Stimulated activated CD4-positive, alpha-beta T cell treated with anti-CD3 and anti-CD28 coated beads, Interleukin-1b, Interleukin-23, amount 100 ng/mL, for 1 hour (primary cell): ENCODE measurements at places on chromosomes 11 and 22.

GRCh38 chr22:23888615-23889401 is 5.4 kb upstream of the MIF start:
- DNase-seq = no peak

- no peak for DNase-seq
These were observed 75.6 kb downstream of the CLPB start for GRCh38 chr11:72358466-72359405.

DNA sequence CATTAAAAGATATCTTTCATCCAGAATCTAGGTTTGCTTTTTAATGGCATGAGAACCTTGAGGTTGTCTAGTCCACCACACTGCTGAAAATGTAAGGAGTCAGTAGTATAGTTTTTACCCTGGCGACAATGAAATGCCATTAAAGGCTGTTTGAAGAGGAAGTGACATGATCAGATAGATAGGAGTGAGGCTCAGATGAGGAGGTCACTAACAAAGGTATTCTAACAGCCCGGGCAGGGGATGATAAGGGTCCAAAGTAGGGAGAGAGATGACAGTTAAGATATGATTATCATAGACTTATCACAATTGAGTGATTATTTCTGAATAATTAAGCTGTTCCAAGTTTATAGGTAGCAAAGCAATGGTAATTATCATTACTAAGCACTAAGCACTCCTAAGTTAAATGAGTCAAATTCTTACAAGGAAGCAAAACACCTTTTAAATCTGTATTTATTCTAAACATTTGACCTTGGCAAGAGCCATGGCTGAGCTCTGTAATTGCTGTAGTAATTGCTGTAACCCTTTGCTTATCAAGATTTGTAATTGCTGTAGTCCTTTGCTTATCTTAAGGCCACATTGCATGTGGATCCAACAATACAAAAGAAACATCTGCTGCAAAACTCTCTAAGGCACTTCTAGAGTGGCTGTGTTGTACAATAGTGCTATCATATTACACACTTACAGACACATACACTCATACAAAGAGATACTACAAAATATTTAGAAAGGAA is 92.6 kb downstream of the ENTHD1 start:
- no peak for DNase-seq

- DNase-seq = no peak
These were observed 21.3 kb downstream of the RASD2 start for GRCh38 chr22:35561796-35562526.

- no peak for DNase-seq
These were observed 3.5 kb upstream of the POU2F3 start for GRCh38 chr11:120236169-120237107.

DNA sequence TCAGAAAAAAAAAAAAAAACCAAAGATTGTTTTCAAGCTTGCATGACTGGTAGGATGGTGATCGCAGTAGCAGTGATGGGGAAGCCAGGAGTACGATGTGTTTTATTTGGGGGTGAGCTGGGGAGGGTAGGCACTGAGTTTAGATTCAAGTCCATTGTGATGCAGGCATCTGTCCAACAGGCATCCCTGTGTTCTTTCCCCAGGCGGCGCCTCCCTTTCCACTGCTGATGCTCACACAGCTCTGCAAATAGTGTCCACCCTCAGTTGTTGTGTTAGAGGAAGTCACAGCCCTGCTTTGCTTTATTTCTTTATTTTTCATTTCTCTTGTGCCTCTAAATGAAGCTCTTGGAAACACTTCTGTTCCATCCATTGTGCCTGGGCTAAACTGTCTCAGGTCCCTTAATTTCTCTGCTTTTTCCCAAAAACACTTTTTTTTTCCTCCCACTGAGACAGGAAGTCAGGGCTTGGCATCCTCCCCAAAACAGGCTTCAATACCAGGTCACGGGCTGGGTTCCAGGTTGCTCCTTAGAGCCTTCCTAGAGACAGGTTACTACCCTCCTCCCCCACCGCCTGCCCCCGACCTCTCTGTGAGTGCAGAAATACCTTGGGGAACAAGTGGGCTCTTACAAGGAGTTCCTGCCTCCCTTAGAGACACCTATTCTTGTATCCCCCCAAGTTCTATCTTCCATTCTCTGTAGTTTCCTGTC is 38.6 kb upstream of the HSPA8 start:
- DNase-seq = no peak

DNA sequence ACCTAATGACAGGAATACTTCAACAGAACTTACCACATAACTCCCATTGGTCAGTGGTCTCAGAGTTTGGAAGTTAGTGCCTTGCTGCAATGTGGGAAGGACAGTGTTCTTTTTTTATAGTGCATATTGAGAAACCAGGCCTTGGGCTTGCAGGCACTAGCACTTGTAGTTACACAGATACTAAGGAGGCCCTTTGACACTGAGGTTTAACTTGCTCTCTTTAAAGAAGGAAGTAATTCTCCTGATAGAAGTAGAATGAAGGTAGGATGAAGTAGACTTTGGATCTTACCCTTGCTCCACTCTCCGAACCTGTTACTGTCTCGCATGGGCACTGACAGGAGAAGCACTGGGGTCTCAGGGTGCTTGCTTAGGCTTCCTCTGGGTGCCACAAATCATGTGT is 31.0 kb upstream of the ST14 start:
- no peak for DNase-seq

DNA sequence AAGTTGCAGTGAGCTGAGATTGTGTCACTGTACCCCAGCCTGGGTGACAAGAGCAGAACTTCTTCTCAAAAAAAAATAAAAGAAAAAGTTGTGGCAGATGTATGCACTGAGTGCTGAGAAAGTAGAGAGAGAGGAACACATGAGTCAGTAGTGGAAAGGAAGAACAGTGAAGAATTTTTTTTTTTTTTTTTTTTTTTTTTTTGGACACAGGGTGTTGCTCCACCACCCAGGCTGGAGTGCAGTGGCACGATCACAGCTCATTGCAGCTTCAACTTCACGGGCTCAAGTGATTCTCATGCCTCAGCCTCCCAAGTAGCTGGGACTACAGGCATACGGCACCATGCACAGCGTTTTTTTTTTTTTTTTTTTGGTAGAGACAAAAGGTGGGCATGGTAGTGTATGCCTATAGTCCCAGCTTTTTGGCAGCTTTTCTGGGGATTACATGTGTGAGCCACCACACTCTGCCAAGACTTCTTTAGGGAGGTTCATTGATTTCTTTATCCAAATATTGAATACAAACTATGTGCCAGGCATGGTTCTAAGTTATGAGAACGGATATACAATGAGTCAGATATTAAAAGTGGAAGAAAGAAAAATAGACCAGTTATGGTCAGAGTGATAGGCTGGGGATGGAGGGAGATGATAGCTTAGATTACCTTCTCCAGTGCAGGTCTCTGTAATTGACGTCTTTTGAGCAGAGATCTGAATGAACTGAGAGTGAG is 62.0 kb downstream of the YAP1 start:
- no peak for DNase-seq

DNA sequence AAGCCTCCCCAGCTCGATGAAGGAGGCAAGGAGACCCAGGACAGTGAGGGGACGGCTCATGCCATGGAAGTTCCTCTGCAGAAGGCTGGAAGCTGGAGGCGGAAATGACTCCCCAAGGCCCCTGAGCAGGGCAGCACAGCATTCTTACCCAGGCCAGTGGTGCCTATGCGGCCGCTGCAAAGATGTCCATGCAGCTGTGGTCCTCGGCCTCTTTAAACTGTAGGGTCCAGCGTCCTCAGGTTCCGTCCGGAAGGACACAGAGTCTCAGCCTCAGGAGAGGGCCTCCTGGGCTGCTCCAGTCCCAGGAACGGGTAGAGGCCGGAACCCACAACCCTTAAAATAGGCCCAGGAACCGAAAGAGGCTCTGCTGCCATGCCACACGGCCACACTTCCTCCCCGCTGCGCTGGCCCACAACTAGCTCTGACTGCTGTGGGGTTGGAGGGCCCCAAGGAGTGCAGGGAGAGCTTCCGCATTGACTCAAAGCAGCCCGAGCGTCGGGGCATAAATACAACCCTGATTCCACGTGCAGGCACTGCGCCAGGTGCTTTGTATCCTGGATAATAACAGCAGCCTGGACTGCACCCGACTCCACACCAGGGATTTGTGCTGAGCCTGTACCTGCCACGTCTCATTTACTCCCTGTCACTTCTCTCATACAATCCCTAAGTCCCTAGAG is 5.5 kb downstream of the KIAA0930 start:
- no peak for DNase-seq

- DNase-seq = no peak
These were observed 294.7 kb upstream of the ZC3H12C start for GRCh38 chr11:109798521-109798920.

DNA sequence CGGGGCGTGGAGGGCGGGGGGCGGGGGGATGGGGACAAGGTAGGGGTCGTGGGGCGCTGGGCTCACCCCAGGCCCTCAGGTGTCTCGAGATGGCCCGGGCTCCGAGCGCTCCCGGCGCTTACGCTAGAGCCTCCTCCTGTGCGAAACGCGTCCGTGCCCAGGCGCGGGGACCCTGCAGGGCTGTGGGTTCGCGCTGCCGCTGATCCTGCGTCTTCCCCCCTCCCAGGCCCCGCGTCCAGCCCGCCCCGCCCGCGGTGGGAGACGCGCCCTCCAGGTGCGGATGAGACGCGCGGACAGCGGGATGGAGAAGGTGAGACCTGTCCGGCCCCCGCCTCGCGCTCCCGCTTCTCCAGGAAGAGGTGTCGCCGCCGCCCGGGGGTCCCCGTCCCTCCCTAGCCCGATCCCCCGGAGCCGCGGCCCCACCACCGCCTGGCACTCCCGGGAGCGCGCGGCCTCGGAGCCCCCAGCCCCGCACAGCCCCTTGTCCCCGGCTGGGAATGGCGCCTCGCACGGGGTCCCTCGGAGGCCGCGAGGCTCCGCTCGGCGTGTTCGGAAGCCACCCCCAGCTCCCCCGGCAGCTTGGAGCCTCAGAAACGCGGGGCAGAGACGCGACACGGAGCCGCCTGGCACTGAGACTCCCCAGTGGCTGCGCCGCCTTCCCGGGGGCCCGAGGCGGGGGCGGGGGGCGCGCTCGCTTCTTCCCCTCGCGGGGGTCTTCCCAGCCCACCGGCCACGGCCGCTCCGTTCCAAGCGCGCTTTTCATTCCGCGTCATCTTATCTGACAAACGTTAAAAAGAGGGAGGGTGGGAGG is 27.6 kb upstream of the TOLLIP start:
- no peak for DNase-seq

DNA sequence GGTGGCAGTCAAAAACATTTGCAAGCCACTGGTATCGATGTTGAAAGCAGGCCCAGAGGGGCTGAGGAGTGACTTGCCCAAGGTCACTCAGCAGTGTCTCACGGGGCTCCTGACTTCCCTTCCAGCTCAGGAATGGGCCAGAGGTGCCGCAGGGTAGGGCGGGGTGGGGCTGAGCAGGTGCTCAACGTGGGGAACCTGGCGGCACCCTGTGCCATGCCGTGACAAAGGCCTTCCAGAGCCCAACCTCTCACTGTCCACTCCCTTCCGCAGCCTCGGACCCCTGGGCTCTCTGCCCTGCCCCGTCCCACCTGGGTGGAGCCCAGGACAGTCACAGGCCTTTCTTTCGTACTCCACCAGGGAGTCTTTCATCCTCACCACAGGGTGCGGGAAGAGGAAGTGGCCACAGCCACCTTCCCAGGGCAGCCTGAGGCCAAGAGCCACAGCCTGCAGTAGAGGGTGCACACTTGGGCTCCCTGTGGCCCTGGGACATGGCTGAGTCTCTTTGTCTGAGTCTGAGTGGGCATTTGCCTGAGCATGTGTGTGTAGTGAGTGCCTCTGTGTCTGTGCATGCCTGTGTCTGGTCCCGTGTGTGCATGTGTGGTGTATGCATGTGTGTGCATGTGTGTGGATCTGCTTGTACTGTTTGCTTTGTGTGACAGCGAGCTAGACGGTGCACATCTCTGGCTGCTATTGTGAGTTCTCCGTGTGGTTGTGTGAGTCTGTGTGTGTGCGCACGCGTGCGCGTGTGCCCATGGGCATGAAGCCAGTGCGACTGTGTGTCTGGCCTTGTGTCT is 6.0 kb upstream of the LIF start:
- DNase-seq = no peak

DNA sequence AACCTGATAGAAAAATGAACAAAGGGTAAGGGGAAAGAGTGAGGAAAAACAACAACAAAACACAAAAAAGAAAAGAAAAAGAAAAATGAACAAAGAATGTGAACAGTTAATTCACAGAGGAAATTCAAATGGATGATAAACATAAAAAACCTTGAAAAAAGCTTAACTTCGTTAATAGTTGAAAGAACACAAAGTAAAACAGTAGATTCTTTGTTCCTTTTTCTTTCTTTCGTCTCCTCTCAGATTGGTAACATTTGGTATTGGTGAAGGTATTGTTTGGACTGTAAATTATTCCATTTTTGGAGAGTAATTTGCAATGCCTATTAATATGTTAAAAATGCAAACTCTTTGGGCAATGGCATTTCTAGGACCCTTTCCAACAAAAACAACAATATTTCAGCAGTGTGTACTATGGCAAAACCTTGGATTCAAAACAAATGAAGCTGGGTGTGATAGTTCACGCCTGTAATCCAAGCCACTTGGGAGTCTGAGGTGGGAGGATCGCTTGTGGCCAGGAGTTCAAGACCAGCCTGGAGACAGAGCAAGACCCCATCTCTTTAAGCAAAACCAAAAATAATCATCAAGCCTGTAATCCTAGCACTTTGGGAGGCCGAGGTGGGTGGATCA is 3.3 kb upstream of the BACE1 start:
- DNase-seq = no peak

- no peak for DNase-seq
These were observed 101.2 kb upstream of the RAG2 start for GRCh38 chr11:36699271-36699670.

DNA sequence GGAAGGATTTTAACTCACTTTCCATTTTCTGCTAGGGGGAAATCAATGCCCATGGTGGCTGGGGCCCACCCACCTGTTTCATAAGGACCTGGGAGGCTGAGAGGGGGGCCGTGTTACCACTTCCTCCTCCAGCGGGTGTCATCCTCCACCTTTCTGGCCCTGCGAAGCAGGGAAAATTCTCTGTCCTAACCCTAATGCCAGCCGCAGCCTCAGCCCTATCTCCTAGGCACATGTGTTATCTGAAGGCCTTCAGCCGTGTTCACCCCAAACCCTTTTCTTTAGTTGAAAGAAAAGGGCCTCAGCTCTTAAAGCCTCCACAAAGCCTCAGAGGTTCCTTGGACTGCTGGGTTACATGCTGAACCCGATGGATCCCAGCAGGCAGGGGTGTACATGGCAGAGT is 55.4 kb upstream of the NECTIN1 start:
- DNase-seq = no peak
